ENCODE measurements at places on chromosomes 4 and X.
A peak's percentile ranks its signal among the peaks of the same experiment; 100 is the strongest.

DNA sequence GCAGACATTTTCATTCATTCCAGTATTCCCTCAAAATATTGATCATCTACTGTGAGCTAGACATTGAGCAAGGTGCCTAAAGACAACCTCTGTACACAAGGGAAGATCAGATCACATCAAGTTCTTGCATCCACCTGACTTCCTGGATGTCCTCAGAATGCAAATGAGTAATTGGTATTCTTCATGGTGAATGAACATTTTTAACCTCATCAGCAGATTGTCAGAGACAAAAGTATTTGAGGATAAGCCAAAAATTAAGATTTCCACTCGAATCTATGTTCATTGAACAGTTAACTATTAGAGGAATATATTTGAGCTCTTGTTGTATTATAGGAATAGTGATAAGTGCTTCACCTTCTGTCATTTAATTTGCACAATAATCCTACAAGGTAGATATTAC, 1.3 kb downstream of the SMARCAD1 start:
- DNase-seq = no peak

- peak; percentile 36 for DNase-seq
Measured at GRCh38 chrX:41452565-41453356, 5.6 kb downstream of the NYX start.

DNA sequence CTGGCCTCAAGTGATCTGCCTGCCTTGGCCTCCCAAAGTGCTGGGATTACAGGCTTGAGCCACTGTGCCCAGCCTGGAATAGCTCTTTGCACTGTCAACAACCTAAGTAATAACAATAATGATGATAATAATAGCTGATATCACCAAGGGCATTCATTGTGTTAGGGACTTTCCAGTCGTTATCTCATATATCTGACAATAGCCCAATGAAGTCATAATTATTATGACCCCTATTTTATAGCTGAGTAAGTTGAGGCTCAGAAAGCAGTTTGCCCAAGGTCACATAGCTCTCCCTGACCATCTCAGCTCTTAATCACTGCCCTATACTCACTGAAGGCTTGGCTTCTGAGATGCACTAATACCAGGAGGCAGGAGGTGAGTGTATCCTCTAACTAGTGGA, 18.7 kb upstream of the MAP7D3 start:
- DNase-seq = no peak

GRCh38 chr4:165813606-165814005, 59.4 kb upstream of the TLL1 start:
- no peak for DNase-seq
